Neural crest cell (in vitro differentiated cells): ENCODE measurements at places on chromosomes 16 and 17.
A peak's percentile ranks its signal among the peaks of the same experiment; 100 is the strongest.

GRCh38 chr17:34374457-34374856, 11.4 kb upstream of the CCL1 start:
- H3K4me3 ChIP-seq, result no peak overlapping the region
- H3K4me1 ChIP-seq, result no peaks in the 10 kb centered on the region

- H3K27ac ChIP-seq, result no peak overlapping the region
- H3K4me3 ChIP-seq, result no peak overlapping the region
Observed at GRCh38 chr16:24270721-24271442, 14.7 kb downstream of the CACNG3 start.

DNA sequence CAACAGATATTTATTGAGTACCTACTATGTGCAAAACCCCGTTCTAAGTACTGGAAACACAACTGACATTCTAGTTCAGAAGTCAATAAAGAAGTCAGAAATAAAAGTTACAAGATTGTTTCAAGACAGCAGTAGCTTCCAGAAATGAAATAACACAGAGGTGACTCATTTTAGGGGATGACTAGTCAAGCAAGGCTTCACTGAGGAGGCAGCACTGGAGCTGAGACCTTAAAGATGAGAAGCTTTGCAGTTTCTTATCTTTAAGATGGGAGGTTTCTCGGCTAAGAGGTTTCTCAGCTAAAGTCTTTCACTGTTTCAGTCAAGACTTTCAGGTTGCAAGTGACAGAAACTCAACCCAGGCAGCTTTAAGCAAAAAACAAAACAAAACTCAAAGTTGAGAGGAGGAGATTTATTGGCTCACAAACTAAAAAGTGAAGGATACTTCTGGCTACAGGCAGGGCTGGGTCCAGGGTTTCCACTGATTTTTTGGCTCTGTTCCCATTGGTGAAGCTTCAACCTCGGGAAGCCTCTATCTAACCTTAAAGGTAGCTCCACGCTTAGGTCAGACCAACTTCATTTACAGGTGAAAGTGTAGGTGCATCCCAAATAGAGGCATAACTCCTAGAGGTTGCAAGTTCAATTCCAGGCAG, 7.4 kb upstream of the MMP2 start:
- H3K27me3 ChIP-seq, result no peaks in the 10 kb centered on the region
- no peak for DNase-seq
- no peaks in the 10 kb centered on the region for H3K4me1 ChIP-seq
- no peak overlapping the region for H3K27ac ChIP-seq
- no peak overlapping the region for H3K4me3 ChIP-seq

- peaks cover 56% of the 10 kb centered on the region for H3K27me3 ChIP-seq
- H3K36me3 ChIP-seq, result no peaks in the 10 kb centered on the region
- peak overlapping the region; percentile 90 for H3K4me3 ChIP-seq
- H3K4me1 ChIP-seq, result peaks cover 23% of the 10 kb centered on the region
- DNase-seq, result no peak
- H3K27ac ChIP-seq, result peak overlapping the region; percentile 87
Observed at GRCh38 chr17:48577330-48577945, 712 bp downstream of the HOXB4 start.

GRCh38 chr17:53696286-53696685, 126.4 kb upstream of the KIF2B start:
- no peaks in the 10 kb centered on the region for H3K4me1 ChIP-seq
- no peak for DNase-seq
- H3K27me3 ChIP-seq, result no peaks in the 10 kb centered on the region
- no peaks in the 10 kb centered on the region for H3K36me3 ChIP-seq
- H3K27ac ChIP-seq, result no peak overlapping the region
- no peak overlapping the region for H3K4me3 ChIP-seq

DNA sequence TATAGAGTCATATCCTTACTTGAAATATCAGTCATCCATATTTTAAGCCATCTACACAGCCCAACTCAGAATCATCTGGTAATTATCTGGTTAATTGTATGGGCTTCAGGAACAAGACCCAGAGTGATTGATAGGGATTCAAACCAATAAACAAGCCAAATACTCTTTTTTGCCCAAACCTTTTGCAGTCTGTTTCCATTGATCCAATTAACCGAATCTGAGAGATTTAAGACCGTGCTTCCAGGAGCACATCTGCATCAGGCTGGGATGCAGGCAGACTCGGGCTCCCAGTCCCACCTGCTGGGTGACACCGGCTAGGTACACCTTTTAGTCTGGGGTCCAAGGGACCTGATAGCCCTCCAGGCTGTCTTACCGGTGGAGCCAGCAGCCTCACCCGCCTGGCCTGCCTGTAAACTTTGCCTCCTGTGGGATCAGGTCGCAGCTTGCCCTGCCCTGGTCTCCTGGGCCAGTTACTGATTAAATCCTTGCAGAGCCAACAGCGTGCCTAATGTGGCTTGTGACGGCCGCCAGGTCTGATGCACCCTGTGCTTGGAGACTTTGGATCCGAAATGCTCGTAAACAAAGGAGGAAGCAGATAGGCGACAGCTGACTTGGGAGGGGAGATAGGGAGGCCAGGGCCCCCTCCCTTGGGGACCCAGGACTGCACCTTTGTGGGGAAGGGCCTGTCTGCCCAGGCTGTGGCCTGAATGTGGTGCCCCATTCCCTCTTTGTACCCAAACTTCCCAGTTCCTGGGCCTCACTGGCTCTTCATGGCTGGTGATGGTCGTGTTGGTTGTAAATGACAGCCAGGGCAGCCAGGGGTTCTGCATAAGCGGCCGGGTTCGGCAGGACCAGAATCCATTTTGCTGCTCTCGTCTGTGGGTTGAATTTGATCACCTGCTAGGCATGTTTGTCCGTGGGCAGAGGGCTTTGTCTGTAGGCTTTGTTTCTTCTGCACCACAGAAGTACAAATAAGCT, 3.8 kb downstream of the CMIP start:
- H3K27me3 ChIP-seq, result peaks cover 5% of the 10 kb centered on the region
- no peaks in the 10 kb centered on the region for H3K36me3 ChIP-seq
- H3K4me1 ChIP-seq, result peaks cover 62% of the 10 kb centered on the region
- DNase-seq, result no peak

DNA sequence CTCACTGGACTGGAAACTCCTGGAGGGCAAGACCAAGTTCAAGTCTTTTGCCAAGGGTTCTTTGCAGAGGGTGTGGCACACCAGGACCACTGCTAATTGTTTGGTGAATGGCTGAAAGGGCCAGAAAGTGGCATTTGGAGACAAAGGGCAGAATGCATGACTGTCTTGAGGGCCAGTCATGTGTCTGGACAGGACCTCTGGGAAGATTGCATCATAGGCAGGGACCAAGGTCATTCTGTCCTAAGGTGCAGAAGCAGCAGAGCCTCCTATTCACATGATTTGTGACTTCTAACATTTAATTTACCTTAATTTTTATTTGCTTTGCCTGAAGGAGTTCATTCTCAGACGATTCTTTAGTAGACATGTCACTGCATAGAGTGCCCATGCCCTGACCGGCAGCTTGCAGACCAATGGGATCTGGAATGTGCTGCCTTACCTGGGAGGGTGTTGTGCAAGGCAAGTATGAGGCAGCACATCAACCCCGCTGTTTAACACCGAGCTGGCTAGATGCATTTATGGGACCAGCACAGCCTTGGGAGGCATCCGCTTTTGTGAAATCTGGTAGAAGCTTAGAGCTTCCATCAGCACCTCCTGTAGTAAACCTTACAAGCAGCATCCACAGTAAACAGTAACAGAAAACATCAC, 62.3 kb upstream of the MAF start:
- H3K36me3 ChIP-seq, result peaks cover 2% of the 10 kb centered on the region
- DNase-seq, result no peak

GRCh38 chr17:16906680-16907079, 65.2 kb downstream of the TNFRSF13B start:
- peaks cover 18% of the 10 kb centered on the region for H3K4me1 ChIP-seq
- no peaks in the 10 kb centered on the region for H3K36me3 ChIP-seq
- no peak overlapping the region for H3K4me3 ChIP-seq
- peaks cover under 1% of the 10 kb centered on the region for H3K27me3 ChIP-seq

DNA sequence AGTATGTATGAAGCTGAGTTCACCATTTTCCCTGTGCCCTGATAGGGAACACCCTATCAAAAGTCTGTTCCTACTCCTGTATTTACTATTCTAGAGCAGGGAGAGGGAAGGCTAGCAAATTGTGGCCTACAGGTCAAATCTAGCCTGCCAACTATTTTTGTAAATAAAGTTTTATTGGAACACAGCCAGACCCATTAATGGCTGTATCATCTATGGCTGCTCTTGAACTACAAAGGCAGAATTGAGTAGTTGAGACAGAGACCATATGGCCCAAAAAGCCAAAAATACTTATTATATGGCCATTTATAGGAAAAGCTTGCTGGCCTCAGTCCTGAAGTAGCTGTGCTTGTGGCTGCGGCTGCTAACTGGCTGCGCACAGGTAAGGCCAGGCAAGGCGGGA, 4.3 kb upstream of the ALDOC start:
- H3K27me3 ChIP-seq, result no peaks in the 10 kb centered on the region
- H3K27ac ChIP-seq, result no peak overlapping the region
- peaks cover 12% of the 10 kb centered on the region for H3K4me1 ChIP-seq

DNA sequence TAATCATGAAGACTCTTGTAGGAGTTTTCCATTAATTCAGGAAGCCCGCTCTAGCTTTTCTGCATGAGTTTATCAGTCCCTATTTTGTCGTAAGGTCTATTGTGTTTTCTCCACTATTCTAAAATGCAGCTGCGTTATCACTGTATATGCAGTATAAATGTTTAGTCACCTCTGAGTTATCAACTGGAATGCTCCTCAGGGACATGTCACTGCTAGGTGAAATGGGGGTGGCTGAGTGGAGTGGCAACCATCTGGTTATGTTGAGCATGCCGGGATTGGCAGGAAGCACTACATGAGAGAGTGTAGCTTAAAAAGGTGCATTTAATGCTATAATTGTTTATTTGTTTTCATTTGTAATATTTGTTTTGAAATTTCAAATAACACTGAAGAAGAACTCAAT, 285.2 kb upstream of the ELAC2 start:
- H3K27ac ChIP-seq, result no peak overlapping the region
- H3K36me3 ChIP-seq, result no peaks in the 10 kb centered on the region
- H3K4me1 ChIP-seq, result peaks cover 6% of the 10 kb centered on the region
- H3K27me3 ChIP-seq, result no peaks in the 10 kb centered on the region
- DNase-seq, result no peak

DNA sequence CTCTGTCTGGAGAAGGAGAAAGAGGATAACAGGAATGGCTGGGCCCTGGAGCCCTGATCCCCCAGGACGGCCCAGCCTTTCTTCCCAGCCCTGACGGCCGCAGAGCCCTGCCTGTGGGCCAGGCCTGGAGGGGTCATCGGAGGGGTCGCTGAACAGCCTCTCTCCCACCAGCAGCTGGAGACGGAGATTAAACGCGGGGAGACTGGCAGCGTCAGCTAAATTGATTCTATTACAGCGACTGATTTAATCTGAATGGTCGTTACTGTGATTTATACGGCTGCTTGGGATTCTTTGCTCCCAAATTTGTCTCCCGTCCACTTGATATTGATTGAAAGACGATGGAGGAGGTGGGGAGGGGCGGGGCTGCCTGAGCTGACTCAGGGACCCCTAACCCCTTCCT, 7.1 kb upstream of the CDH15 start:
- H3K27ac ChIP-seq, result peak overlapping the region; percentile 81
- peak; percentile 35 for DNase-seq
- peaks cover 7% of the 10 kb centered on the region for H3K27me3 ChIP-seq
- H3K4me3 ChIP-seq, result no peak overlapping the region
- peaks cover 12% of the 10 kb centered on the region for H3K4me1 ChIP-seq
- H3K36me3 ChIP-seq, result no peaks in the 10 kb centered on the region

DNA sequence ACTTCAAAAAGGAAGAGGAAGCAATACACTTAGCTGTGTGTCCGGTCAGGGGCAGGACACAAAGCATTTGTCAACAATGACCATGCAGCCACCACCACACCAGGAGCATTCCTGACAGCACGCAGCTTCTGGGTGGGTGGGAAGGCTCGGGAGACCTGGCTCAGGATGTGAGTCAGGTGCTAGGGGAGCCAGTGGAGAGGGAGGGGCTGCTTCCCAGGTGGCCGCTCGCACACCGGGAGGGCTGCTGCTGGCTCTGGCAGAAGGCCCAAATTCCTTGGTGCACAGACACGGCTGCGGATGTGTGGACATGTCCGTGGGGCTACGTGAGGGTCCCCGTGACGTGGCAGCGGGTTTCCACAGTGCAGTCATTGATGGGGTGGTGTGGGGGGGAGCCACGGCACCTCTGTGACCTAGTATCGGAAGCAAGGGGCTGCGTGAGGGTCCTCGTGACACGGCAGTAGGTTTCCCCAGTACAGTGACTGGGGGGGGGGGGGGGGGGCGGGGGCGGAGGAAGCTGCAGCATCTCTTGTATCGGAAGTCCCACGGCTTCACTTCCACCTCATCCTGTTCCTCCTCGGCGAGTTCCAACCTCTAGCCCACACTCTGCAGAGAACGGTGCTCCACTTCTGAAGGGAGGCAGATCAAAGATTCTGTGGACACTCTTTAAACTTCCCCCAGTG, 112.8 kb downstream of the ZNF778 start:
- no peak overlapping the region for H3K4me3 ChIP-seq
- no peak for DNase-seq
- no peak overlapping the region for H3K27ac ChIP-seq
- no peaks in the 10 kb centered on the region for H3K27me3 ChIP-seq
- no peaks in the 10 kb centered on the region for H3K36me3 ChIP-seq
- H3K4me1 ChIP-seq, result peaks cover 70% of the 10 kb centered on the region

DNA sequence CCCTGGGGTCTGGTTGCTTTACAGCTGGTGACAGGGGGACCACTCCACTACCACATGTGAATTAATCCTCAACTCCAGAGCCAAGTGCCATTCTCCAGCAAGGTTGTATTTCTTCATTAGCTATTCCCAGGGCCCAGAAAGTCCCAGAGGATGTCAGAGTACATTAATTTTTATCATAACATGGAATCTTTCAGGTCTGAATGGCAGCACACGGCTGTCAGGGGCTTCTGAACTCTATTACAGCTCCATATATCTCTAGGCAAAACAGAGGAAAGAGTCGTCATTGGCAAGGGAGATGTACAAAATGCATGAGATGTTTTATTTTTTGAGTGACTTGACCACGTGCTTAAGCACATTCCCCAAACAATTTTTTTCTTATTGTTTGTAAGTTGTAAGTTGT, 303.4 kb downstream of the WWOX start:
- H3K27me3 ChIP-seq, result no peaks in the 10 kb centered on the region
- peaks cover 13% of the 10 kb centered on the region for H3K36me3 ChIP-seq
- H3K4me3 ChIP-seq, result no peak overlapping the region
- no peak for DNase-seq

- no peaks in the 10 kb centered on the region for H3K36me3 ChIP-seq
- DNase-seq, result no peak
- H3K4me3 ChIP-seq, result no peak overlapping the region
- H3K27ac ChIP-seq, result no peak overlapping the region
- H3K4me1 ChIP-seq, result peaks cover 11% of the 10 kb centered on the region
Observed at GRCh38 chr16:63174801-63175200, 1138.6 kb upstream of the CDH8 start.

DNA sequence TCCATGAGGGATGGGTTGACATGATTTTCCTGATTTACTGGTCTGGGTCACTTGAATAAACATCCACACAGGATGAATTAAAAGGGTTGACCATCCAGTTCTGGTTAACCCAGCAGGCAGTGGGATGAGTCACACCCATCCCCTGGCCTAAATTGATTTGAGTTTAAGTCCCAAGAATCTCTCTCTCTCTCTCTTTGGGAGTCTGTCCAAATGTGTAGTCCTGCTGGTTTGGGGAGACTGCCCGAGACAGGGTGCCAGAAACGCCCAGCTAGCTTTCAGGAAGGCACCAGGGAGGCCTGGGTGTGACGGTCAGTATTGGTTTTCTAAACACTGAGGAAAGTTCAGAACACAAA, 38.8 kb downstream of the SCPEP1 start:
- no peak overlapping the region for H3K27ac ChIP-seq
- no peaks in the 10 kb centered on the region for H3K4me1 ChIP-seq
- DNase-seq, result no peak
- H3K36me3 ChIP-seq, result no peaks in the 10 kb centered on the region
- no peak overlapping the region for H3K4me3 ChIP-seq
